Stimulated activated CD4-positive, alpha-beta T cell treated with anti-CD3 and anti-CD28 coated beads, Interleukin-12 subunit alpha, Interleukin-12 subunit beta, amount 100 ng/mL, for 4 hours (primary cell): ENCODE measurements at places on chromosomes 1 and 21.

GRCh38 chr1:84037758-84038611 lies 39.1 kb upstream of the TTLL7 start:
- no peak for DNase-seq

GRCh38 chr1:194004146-194004545 lies 817.7 kb upstream of the B3GALT2 start:
- no peak for DNase-seq

GRCh38 chr1:148160343-148161052 lies 8.4 kb upstream of the NBPF11 start:
- no peak for DNase-seq

- no peak for DNase-seq
Measured at GRCh38 chr1:225860107-225860506, 22.1 kb downstream of the TMEM63A start.

DNA sequence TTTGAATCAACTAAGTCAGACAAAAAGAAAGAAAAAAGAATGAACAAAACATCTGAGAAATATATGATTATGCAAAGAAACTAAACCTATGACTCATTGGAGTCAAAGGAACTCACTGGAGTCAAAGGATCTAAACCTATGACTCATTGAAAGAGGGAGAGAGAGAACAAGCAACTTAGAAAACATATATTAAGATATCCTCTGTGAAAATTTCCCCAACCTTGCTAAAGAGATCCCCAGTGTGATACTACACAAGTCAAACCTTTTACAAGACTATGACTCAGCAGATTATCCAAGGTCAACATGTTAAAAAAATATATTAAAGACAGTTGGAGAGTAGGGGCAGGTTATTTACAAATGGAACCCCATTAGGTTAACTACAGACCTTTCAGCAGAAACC lies 1538.3 kb downstream of the NCAM2 start:
- no peak for DNase-seq

DNA sequence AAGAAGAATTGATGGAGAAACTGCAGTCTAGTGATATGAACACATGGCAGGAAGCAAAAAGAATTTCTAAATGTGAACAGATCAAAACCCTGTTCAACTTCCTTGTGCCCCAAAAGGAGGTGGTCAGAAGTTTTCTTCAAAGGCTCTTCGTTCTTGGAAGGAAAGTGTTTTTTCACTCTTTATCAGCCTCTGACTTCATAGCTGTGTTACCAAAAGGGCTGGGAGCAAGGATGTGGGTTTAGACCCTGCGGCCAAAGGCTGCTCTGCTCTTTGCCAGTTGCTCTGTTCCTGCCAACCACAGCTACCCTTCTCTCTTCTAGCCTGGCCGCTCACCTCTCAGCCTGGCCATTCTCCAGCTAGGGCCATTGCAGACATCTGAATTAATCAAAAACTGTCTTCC lies 53.8 kb downstream of the PTGER3 start:
- no peak for DNase-seq

DNA sequence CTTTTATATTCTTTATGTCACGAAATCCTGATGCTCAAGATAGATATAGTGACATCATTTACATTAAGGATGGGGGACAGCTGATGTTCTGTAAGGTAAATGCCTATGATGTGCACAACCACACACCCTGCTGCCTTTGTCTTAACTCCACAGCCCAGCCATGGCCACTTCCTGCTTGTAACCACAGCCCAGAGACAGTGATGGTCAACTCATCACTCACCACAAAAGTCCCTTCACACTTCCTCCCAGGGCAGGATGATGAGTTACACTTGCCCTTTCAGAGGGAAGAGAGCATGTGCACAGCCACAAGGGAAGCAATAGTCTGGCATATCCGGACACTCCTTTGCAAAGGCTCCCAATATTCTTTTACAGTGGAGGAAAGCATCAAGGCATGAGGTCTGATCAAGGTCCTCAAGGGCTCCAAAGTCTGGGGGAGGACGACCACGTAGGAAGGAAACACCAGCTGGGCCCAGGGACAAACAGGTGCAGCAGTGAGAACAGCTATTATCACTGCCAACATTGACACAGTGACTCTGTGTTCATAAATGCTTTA lies 53.8 kb downstream of the PLPP3 start:
- no peak for DNase-seq

GRCh38 chr1:17924578-17924977 lies 169.4 kb downstream of the ACTL8 start:
- DNase-seq: no peak

GRCh38 chr1:41564741-41565475 lies 80.4 kb upstream of the EDN2 start:
- no peak for DNase-seq

DNA sequence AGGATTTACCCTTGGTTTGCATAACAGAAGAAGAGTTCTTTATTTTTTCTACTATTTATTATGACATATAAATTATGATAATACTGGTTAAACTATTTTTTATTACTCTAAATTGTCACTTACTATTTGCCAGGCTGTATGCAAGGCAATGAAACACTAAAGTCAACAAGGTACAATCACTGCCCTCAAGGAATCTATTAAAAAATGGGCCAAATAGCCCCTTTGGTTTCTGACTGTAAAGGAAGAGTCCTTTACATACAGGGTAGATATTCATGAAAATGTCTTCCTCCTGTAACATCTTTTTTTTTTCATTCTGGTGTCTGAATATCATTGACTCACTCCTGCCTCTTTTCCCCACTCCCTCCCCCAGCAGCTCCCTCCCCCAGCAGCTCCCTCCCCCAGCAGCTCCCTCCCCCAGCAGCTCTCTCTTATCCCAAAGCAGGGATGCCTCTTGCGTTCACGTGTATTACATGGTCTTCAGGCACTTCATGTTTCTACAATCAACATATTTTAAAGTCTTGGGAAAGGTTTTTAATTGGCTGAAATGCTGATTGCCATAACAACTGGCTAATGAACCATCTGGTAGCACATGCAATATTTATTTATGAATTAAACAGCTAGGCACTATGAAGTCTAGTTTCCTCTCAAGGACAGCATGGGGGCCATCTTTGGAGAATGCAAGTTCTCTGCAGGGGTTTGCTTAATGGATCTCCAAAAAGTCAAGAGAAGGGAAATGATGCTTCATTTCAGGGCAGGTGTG lies 400.4 kb upstream of the PLXNA2 start:
- DNase-seq: no peak

DNA sequence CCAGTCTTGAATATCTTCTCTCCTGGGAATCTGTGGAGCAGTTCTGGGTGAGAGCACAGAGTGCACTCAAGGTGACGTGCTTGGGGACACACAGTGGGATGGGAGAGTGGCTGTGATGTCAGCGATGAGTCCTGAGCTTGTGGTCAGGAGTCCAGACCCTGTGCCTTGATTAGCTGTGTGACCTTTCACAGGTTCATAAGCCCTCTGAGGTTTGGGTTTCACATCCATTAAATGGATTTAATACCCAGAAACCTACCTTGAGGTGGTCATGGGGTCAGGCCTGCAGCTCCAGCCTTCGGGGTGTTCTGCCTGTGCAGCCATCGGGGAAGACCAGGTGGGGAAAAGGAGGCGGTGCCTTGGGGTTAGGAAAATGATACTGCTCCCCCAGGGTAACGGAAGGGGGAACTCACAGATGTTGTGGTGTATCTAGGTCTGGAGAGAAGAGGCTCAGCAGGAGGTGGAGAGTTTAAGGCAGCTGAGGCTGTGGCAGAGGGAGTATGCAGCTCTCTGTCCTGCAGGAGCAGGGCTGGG lies 38.5 kb upstream of the ETV3 start:
- no peak for DNase-seq

DNA sequence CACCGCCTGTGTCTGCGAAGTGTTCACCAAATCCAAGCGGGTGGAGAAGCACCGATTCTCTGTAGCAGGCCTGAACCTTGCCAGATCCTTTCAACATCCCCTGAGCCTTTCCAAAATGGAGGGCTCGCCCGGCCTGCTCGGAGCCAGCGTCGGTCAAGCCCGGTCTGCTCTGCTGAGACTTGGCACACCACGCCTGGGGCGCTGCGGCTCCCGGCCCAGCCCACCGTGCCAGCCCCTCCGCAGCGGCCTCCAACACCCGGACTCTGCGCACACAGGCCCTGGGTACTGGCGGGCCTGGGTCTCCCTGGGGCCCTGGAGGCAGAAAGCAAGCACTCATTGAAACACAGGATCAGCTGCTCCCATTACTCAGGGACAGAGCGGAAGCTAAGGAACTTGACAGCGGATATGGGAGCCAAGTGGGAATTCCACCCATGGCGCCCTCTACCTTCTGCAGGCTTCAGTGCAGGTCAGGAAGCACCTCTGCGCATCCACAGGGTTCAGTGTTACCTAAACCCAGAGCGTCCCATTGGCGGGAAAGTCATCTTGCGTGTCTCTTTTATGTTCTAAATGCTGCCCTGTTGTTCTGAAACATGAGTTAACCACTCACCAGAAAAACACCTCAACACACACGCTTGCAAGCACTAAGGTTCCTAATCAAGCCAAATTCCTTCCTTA lies 159.9 kb downstream of the ZBTB18 start:
- DNase-seq: no peak

DNA sequence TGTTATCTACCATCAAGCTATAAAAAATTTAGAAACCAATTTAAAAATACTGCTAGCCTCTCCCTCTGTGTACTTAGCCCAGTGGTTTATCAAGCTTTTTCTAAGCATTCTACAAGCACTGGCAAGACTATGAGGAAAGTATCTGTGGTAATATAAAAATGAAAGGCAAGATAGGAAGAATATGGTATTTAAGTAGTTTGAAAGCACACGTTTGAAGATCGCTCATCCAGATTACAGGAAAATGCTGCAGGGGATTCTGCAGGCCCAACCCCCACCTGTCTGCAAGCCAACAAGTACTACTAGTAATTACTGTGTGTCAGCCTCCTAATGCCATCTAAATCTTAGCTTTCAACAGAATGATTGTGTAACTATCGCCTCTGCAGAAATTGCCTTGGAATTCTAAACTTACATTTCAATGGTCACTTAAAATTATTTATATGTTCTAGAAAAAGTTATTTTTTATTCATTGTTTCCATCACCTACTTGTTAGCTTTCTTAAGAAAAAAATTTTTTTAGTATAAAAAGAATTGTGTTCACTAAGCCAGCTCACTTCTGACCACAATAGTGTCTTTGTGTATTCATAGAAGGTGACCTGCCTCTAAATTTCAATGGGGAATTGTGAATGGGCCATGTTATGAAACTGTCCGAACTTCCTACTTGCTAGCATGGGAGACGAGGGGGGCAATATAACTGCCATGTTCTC lies 8.5 kb downstream of the ERRFI1 start:
- DNase-seq: no peak

DNA sequence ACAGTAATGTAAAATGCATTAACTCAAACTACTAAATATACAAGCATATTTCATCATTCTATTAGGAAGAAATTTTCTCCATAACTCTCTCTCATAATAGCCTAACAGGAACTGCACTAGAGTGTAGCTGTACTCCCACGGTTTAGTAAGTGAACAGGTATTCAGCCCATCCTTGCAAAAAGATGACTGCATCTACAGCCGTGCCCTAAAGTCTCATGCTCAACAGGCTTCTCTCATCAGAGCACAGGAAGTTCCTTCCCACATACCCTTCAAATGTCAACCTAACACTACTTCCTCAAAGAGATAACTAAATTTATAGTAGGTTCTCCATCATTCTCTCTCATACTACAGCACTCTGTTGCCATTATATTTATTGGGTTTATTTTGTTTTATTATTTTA lies 251.6 kb downstream of the AKT3 start:
- no peak for DNase-seq

DNA sequence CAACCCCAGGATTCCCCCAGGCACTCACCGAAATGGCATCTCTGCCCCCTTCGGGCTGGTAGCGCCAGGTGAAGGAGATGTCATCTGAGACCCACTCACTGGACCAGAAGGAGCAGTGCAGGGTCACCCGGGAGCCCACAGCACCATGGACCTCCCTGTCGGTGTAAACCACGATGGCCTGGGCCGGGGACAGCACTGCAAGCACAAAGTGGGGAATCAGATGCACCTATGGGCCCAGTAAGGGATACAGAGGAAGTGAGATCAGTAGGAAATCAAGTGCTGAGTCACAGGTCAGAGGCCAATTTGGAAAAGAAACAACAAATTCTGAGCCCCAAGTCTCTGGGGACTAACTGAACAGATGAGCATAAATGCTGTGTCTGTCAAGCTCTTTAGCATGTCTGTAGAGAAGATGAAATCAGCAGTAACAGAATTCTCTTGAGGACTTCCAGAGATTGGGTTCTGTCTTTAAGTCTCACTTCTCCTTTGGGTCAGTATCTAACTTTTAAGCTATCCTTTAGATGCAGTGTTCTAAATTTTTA lies 2.5 kb downstream of the MPZ start:
- DNase-seq: peak; percentile 5

DNA sequence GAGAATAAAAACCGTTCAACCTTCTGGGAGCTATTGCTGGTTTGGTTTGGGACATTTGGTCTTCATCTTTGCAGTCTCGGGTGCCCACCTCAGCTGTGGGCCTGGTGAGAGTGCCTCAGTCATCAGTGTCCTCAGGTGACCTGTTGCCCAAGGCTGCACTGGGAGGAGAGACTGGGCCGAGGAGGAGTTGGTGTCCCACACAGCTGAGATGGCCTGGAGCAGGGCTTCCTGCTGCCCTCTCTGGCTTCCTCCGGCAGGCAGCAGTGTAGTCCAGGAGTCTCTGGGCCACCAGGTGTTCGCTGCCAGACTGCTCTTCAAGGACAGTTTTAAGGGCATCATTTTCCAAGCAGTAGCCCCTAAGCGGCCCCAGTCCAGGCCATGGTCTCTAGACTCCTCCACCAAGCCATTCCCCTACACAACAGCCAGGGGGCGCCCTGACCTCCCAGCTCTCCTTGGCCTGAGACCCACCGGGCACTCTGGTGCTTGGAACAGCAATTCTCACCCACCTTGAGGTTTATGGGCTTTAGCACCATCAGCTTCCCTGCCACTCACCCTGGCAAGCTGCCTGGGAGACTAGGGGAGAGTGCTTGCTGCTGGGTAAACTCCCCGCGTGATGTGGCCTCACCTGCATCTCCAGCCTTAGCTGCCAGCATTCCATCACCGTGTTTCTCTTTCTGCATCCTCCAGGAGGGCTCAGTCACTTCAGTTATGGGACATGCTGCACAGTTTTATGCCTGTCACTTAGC lies 9.1 kb upstream of the SYTL1 start:
- DNase-seq: peak; percentile 48

DNA sequence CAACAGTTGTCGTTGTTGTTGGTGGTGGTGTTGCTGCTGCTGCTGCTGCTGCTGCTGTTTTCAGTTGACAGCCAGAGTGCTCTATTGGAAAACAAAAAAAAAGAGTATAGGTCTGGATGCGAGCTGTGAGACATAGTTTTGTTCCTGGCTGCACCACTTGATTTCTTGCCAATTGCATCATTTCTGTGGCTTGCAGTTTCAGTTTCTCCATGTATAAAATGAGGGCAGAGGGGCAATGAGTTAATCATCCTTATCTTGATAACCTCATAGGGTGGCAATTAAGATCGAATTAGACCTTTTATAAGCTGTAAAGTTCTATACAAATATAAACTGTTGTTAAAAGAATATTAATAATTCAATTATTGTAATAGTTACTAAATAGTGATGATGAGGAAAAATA lies 156.7 kb downstream of the DMRTA2 start:
- no peak for DNase-seq
